ENCODE measurements at places on chromosomes 7 and 10.
A peak's percentile ranks its signal among the peaks of the same experiment; 100 is the strongest.

GRCh38 chr7:30470771-30471170 lies 7.8 kb downstream of the NOD1 start:
- no peak for DNase-seq

- peak; percentile 4 for DNase-seq
These were observed 704 bp downstream of the ZNRF2 start for GRCh38 chr7:30285067-30285535.

DNA sequence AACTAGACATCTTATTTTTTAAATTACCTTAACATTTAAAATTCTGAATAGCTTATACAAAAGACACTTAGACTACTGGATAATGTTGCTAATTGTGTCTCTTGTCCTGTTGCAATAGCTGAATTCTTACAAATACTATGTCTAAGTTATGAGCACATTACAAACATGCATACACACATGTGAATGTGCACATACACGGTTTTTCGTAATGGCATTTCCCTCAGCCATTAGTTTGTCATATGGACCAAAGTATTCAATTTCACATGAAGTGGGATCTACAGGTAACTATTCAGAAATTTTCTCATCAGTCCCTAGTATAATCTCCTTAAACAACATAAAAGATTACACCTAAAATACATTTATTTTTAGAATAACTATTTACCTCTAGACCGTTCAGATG lies 178.6 kb upstream of the BET1 start:
- no peak for DNase-seq

GRCh38 chr7:142496545-142496991 lies 238.7 kb upstream of the PRSS58 start:
- DNase-seq = no peak

- DNase-seq = no peak
These were observed 259.7 kb upstream of the MGMT start for GRCh38 chr10:129207297-129207696.

- no peak for DNase-seq
These were observed 208.7 kb upstream of the PHYHIPL start for GRCh38 chr10:58967551-58968388.

DNA sequence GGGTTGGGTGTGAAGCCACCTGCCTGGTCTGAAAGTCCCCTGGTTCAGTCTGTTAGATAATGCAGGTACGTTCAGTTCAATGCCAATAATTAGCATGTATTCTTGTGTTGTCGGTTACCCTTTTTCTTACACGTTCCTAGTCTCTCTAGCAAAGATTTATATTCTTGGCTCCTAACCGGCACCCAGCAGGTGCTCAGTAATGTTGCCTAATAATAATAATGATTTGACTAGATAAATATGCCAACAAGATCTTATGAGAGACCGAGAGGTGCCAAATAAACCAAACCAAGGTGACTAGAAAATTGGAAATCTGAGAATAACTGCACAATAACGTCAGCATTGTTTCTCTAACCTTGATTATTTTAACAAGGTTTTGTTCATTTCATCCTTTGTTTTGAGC lies 1.1 kb upstream of the SMIM30 start:
- DNase-seq = no peak

GRCh38 chr10:630581-631073 lies 58.8 kb downstream of the DIP2C start:
- no peak for DNase-seq

DNA sequence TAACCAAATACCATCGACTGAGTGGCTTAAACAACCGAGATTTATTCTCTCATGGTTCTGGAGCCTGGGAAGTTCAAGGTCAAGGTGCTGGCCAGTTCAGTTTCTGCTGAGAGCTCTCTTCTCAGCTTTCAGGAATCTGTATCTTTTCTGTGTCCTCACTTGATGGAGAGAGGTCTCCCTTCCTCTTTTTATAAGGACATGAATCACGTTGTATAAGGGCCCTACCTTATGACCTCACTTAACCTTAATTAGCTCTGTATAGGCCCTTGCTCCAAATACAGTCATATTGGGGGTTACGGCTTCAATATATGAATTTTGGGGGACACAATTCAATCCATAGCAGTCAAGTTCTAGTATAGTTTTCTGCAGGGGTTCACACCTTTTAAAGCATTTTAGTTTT lies 135.2 kb upstream of the ADO start:
- no peak for DNase-seq

- DNase-seq = no peak
These were observed 14.7 kb upstream of the SLC16A9 start for GRCh38 chr10:59724098-59724938.
